ENCODE measurements at places on chromosomes 13 and 19.
A peak's percentile ranks its signal among the peaks of the same experiment; 100 is the strongest.

GRCh38 chr13:112871742-112872141 lies 97.3 kb upstream of the MCF2L start:
- DNase-seq: no peak

- no peak for DNase-seq
These were observed 8.5 kb upstream of the LSR start for GRCh38 chr19:35240327-35240726.

DNA sequence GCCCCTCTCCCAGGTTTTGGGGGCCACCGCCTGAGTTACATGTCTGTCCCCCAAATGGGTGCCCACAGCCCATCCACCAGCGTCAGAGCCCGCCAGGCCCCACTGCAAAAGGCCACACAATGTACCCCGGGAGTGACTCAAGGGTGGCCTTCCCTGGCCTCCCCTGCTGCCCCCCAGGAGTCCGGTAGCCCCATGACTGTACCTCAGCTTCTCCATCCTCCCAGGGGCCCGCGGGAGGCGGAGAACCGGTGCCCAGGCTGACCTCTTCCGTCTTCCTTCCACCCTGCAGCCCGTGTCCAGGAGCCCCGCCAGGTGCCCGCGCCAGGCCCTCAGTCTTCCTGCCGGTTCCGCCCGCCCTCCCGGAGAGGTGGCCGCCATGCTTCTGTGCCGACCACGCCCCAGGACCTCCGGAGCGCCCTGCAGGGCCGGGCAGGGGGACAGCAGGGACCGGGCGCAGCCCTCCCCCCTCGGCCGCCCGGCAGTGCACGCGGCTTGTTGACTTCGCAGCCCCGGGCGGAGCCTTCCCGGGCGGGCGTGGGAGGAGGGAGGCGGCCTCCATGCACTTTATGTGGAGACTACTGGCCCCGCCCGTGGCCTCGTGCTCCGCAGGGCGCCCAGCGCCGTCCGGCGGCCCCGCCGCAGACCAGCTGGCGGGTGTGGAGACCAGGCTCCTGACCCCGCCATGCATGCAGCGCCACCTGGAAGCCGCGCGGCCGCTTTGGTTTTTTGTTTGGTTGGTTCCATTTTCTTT lies 10.3 kb downstream of the CBARP start:
- DNase-seq: no peak

DNA sequence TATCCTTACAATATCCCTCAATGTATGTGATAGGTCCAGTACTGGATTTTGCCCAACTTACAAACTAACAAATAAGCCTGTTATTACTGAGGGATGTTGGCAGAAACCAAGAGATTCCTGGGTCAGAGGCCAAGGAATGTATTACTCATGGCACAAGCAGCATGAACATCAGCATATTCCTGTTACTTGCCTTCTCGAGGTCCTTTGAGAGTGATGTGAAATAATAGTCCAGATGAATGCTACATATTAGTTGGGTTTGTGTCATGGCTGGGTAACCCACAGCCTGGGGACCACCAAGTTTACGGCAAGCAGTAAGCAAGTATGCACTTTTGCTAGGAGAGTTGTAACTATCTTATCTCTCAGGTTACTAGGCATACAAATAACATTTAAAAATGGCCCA lies 384.5 kb upstream of the GPC6 start:
- peak; percentile 93 for DNase-seq

DNA sequence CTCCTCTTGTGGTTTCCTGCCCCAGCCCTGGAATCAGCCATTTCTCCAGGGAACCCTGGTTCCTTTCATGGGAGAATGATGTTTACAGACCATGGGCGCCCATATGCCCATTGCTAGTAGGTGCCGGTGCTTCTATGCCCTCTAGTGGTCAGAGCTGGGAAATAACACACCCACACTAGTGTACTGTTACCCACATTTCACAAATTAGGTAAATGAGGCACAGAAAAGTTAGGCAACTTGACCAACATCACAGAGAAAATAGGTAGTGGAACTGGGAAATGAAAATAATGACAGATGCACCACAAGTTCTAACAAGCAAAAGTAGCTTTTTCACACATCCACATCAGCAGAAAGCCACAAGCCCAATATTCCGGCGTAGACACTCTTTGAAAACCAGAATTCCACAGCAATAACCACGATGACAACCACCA lies 1.3 kb upstream of the CEACAM3 start:
- DNase-seq: peak; percentile 28

DNA sequence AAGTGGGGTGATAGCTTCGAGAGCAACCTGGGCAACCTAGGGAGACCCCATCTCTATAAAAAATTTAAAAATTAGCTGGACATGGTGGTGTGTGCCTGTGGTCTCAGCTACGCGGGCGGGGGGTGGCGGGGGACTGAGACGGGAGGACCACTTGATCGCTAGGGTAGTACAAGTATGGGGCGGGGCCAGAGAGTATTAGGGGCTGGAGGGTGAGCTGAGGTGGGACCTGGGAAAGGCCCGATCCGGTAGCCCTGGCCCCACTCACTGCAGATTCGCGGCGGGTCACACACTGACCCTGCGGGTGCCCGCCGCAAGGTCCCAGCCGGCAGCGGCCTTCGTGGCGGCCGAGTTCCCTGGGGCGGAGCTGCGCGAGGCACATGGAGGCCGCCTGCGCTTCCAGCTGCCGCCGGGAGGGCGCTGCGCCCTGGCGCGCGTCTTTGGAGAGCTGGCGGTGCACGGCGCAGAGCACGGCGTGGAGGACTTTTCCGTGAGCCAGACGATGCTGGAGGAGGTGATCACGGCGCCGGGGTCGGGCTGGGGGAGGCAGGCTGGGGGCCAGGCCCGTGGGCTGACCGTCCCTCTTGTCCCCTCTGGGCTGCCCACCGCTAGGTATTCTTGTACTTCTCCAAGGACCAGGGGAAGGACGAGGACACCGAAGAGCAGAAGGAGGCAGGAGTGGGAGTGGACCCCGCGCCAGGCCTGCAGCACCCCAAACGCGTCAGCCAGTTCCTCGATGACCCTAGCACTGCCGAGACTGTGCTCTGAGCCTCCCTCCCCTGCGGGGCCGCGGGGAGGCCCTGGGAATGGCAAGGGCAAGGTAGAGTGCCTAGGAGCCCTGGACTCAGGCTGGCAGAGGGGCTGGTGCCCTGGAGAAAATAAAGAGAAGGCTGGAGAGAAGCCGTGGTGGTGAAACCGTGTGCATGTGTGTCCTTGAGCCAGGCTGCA lies 2.0 kb upstream of the ARHGAP45 start:
- peak; percentile 54 for DNase-seq

GRCh38 chr13:73428137-73428536 lies 369.3 kb downstream of the KLF5 start:
- DNase-seq: peak; percentile 15

- DNase-seq: no peak
These were observed 12.0 kb upstream of the KBTBD6 start for GRCh38 chr13:41144576-41144975.

DNA sequence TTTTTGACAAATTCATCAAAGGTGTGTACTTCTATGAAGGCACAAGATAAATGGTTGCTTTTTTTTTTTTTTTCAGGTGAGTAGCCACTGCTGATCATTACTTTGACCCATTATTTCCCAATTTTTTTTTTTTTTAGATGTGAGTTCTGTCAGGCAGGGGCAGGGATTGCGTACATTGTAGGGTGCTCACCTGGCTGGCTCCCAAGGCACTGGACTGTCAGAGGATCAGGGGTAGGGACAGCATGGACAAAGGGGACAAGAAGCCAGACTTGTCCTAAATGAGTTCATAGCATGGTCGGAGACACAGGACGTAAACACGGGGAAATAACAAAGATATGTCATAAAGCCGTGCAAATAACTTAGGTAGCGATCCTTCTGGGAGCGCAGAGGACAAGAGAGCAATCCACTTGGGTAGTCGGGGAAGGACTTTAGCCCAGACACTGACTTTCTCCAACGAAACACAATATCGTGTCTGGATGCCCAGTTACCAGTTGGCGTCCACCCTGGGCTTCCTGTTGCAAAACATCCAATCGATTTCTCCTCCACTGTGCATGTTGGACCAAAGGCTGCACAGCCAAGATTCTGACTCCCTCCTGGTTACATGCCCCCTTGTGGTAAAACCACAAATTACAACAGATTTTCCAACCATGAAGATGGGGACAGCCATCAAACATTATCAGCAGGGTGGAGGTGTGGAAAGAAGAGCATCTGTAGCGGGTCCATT lies 27.5 kb upstream of the KATNAL1 start:
- no peak for DNase-seq

DNA sequence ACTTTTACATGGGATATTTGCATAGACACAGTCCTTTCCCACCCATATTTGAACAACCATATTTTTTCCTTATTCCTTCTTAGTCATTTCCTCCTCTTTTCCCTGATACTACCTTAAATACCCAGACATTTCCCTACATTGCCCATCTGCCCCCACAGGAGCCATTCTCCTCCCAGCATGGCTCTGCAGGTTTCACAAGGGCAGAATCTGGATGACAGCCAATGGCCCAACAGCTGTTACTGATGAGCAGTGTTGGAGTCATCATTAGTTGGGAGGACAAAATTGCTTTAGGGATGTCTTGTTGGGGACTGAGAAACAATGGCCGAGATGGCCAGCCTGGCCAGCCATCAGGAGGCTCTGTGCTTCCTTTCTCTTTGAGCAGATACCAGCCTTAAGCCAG lies 209.5 kb downstream of the KLF5 start:
- peak; percentile 66 for DNase-seq

DNA sequence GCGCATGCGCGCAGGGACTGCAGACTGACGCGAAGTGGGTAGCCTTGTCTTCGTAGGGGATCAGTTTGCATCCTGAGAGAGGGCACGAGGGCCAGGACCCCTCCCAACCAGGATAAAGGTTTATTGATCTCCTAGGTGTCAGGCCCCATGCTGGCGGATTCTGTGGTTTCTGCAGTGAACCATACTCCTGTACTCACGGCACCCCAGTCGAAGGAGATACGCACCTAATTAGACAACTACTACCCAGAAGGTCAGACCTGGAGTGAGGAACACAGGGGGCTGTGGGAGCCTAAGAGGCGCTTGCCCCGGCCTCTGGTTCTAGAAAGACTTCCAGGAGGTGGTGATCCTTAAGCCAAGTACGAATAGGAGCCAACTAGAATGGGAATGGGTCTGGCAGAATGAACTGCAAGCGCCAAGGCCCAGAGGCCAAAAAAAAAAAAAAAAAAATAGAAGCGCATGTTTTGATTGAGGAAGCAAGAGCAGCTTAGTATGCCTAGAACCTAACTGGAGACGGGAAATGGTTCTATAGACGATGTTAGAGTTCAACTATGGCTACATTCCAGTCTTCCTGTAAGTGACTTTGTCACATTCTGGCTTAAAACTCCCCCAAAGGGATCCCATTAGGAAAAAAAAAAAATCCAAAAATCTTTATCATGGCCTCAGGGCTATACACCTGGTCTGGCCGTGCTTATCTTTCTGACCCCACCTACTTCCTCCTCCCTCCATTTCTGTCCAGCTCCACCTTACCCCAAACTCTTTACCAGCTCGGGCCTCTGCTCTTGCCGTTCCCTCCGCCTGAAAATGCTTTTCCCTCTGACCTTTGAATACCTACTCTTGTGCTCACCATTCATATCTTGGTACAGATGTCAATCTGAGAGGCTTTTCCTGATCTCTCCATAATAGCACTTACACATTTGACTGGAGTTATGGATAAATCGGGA lies 902 bp upstream of the ZNF428 start:
- DNase-seq: no peak

DNA sequence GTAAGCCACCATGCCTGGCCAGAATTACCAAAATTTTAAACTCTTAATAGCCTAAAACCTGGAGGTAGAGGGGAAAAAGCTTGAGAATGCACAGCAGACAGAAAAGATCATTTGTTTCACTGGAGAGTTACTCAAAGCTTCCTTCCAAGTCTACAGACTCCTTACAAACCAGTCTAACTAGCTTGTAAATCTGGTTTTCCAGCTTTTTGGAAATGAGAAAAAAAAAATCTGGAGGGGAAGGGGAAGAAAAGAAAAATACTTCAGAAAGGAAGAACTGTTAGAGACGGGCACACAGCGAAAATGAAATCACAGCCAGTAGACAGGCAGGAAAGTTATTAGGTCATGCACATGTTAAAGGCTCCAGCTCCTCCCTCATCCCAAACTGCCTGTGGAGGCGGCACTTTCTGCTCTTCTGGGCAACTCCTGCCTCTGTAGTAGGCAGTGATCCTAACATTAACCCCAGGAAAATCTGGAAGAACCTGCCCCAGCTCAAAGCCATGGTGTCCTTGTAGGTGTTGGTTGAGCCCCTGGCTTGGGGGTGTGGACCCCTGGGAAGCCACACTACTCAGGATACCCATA lies 17.3 kb downstream of the PARP4 start:
- DNase-seq: no peak

DNA sequence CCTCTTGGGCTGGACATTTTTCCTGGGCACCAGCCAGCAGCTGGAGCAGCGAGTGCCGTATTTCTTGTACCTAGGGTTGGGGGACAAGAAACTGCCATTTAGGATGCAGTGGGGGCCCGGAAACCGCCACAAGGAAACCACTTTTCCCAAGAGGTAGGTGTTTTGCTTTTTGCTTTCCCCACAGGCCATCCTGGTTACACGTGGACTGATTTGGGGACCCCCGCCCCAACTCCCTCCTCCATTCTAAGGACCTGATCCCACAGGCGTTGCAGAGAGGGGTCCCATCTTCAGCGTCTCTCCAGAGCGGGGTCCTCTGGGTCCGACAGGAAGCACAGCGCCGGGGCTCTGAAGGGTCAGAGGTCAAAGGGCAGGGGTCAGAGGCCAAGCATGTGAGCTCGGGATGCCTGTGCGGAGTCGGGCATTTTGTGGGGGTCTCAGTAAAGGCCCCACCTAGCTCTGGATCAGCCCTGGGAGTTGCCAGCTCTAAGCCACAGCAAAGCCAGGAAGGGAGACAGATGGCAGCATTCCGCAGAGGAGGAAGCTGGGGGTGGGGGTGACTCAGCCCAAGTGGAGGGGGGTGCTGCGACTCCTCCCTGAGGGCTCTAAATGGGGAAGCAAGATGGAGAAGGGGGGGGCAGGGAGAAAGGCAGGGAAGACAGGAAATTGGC lies 4.3 kb downstream of the ZGLP1 start:
- peak; percentile 49 for DNase-seq

GRCh38 chr13:42852136-42852535 lies 70.8 kb downstream of the FAM216B start:
- DNase-seq: no peak

- no peak for DNase-seq
These were observed 64.4 kb downstream of the RASA3 start for GRCh38 chr13:114067886-114068651.

- DNase-seq: no peak
These were observed 9.1 kb upstream of the ZNF536 start for GRCh38 chr19:30363073-30363472.

DNA sequence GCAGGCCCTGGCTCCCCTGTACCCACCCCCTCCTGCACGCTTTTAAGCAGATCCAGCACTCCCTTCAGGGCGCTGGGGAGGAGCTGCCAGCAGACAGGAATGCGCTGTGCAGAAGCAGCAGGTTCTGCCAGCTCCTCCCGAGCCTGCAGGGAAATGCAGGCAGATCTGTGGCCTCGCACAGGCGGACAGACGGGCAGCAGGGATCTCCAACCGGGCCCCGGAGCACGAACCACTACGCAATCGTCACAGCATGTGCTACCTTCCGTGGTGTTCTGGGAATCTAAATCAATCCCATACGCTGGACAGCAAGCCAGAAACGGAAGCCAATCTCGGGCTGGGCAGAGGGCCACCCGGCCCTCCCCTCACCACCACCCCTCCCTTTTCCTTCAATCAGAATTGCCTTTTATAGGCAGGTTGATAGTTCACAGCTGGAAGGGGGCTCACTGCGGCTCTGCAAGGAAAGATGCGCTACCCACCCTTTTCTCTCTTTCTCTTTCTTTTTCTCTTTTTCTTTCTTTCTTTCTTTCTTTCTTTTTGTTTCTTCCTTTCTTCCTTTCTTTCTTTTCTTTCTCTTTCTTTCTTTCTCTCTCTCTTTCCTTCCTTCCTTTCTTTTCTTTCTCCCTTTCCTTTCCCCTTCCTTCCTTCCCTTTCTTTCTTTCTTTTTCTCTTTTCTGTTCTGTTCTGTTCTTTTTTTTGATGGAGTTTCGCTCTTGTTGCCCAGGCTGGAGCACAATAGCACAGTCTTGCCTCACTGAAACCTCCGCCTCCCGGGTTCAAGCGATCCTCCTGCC lies 99.9 kb downstream of the GNG7 start:
- peak; percentile 100 for DNase-seq
